ENCODE measurements at places on chromosomes 5 and 9. TPM values are rescaled to one million over a fixed set of nuclear protein-coding genes. Genes with fewer than 3 reads are reported as not detected.

LIFR gene
- total RNA-seq, result 8.3 TPM

ADAMTS6 gene
- total RNA-seq, result 0.10 TPM

SPINK4 gene
- total RNA-seq, result not detected

TRPM3 gene
- total RNA-seq, result not detected

ELOVL7 gene
- total RNA-seq, result 12.1 TPM

PTGER4 gene
- total RNA-seq, result 5.5 TPM

FAM221B gene
- total RNA-seq, result not detected

NR2F1-AS1 gene
- total RNA-seq, result 3.1 TPM

PARP8 gene
- 0.20 TPM for total RNA-seq

ANKRD18A gene
- total RNA-seq, result 8.7 TPM

PCDHB8 gene
- total RNA-seq, result 0.30 TPM

DENND1A gene
- 9.4 TPM for total RNA-seq

SELENOP gene
- total RNA-seq, result 0.18 TPM

FOCAD gene
- total RNA-seq, result 19.7 TPM

LCN10 gene
- not detected for total RNA-seq

PRKAA1 gene
- total RNA-seq, result 70.4 TPM

PCDHGA10 gene
- 0.03 TPM for total RNA-seq

Data from A549 treated with Hydrocortisone at 1 μM for 4 hours (cell line).